ENCODE measurements at places on chromosomes 2 and 18.

- no peak for DNase-seq
These were observed 37.1 kb downstream of the EXOC6B start for GRCh38 chr2:72788756-72789155.

DNA sequence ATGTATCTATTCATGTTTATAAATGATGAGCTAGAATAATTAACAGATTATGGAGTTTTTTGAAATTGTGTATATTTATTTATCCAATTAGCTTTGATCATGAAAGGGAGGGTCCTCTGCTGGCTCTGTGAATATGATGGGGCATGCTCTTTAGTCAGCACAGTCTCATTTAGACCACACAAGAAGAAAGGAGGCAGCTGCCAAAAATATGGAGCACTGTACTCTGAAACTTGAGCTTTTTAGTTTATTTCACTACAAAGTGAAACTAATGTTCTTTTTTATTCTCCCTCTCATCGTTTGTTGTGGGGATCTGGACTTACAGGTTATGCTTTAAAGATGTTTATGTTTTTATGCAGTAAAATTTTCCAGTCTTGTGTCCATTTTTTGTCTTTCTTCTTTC lies 266.9 kb upstream of the GULP1 start:
- no peak for DNase-seq

- peak; percentile 75 for DNase-seq
These were observed 501 bp downstream of the LPIN1 start for GRCh38 chr2:11746807-11747459.

DNA sequence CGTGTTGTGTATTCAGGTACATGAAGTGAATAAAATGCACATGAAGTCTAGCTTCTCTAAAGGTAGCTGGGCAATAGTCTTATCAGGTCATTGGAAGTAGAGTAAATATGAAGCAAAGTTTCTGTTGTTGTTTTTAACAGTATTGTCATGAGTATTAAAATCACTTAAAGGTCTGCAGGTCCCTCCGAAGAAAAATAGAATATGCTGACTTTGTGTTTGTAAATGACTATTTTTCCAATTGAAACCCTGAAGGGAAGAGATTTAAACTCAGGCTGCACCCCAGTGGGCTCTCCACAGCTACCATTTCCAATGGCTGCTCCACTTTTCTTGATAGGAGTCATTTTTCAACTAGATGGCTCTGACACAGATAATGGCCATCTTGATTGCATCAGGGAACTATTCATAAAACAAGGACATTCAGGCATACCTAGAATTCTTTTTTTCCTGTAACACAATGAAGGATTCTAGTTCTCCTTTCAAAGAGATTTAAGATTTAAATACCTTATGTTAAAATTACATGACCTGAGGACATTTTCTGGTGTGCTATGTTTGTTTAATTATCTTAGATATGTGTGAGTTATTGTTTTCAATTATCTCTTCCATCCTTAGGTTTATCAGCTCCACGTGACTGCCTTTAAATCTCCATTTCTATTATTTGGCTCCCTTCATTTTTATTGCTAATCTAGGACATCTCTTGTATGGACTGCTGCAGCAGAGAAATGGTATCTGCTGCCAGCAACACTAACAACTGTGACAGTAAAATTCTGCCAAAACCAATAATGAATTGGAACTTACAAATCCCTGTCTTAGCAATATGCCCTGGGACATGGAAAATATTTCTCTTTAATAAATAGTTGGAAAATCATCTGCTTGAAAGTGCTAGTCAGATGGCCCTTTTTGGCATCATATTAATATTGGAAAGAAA lies 149.2 kb upstream of the NOSTRIN start:
- no peak for DNase-seq

DNA sequence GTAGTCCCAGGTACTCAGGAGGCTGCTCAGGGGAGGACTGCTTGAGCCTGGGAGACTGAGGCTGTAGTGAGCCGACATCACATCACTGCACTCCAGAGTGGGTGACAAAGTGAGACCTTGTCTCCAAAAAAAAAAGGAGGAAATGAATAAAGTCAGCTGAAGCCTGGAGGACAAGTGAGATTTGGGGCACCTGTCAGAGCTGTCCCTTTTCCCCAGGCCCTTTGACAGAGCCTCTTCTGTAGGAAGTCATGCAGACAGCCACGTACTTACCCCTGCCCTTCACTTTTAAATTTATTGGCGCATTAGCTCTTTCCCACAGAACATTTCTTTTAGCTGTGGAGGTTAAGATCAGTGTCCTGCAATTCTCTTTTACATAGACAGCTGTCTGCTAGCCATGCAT lies 151.0 kb upstream of the DNMT3A start:
- no peak for DNase-seq

DNA sequence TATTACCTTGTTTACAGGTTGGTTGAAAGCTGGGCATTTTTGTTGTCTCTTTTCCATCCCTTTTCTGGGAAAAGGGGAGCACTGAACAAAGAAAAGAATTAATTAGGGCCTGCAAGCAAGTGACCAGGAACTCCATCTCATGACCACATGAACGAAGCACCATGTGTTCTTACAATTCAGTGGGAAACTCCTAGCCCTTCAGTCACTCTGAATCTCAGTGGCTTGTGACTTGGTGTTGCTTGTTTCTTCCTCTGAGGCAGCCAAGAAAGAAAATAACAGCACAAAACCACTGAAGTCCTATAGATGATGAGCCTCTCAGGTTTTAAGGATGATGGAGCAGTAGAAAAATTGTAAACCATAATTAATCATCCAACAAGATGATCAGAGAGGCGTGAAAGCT lies 129.1 kb upstream of the CAB39 start:
- DNase-seq: no peak

DNA sequence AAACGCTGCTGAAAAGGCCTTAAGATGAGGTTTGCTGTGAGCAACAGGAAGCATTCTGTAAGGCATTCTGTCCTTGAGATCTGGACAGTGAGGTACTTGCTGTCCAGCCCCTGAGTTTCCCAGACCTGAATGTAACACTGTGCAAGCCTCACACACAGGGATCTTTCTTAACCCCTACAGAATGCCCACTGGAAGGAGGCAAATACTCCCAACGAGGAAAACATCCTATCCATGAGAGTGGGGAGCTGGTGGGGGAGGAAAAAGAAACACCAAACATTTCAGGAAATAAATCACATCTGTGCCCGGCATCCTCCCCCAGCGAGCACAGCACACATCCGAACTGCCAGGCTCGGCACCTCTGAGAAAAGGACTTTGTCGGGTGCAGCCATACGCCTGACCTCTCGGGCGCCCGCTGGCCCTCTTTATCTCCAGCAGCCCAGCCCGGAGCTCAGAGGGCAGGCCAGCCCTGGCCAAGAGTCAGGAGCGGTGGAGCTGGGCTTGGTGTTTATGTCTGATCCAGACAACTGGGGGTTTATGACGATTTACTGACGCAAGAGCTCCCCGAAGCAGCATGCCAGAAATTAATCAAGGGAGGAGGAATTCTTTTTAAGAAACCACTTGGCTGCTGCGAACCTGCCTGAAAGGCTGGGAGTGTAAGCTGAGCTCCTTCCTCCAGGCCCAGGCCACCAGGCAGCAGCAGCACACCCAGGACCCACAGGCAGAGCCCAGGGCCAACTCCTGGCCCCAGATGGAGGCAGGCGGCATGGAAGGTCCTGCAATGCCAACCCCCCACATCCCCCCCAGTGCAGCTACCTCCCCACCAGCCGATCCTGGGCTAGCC lies 72.2 kb downstream of the HDAC4 start:
- DNase-seq: no peak

- DNase-seq: no peak
These were observed 41.2 kb downstream of the GALNT13 start for GRCh38 chr2:153912798-153913396.

DNA sequence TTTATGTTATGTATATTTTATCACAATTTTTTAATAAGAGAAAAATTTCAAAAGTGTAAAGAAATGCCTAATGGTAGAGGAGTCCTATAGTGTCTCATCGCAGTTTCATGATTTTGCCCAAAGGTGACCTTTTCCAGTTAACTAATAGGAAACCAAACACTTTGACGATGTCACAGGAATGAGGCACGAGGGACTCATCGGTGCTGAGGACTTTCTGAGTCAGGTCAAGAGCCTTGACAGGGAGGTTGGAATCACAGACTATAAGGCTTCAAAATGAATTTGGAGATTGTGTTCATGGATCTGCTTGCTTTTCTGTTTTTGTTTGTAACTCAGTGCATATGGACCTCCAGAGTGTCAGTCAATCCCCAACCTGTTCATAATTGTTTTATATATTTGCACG lies 15.1 kb upstream of the RTTN start:
- no peak for DNase-seq

DNA sequence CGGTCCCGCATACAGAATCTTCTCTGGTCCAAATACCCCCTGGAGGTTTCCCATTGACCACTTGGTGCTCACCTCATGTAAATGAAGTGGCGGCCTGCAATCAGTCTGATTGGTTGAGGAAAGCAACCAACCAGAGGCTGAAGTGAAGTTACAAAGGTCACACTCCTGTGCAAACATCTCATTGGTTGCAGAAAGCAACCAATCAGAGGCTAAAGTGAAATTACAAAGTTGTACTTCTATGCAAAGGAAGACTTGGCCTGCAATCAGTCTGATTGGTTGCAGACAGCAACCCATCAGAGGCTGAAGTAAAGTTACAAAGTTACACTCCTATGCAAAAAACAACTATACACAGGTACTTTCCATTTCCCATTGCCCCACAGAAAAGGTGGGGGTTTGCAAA lies 2.5 kb upstream of the SP100 start:
- no peak for DNase-seq

- no peak for DNase-seq
These were observed 182.6 kb downstream of the PLCL1 start for GRCh38 chr2:197986977-197987376.

GRCh38 chr18:39701055-39701783 lies 2135.6 kb upstream of the CELF4 start:
- DNase-seq: no peak

GRCh38 chr2:16129716-16130540 lies 189.6 kb downstream of the MYCN start:
- DNase-seq: no peak

DNA sequence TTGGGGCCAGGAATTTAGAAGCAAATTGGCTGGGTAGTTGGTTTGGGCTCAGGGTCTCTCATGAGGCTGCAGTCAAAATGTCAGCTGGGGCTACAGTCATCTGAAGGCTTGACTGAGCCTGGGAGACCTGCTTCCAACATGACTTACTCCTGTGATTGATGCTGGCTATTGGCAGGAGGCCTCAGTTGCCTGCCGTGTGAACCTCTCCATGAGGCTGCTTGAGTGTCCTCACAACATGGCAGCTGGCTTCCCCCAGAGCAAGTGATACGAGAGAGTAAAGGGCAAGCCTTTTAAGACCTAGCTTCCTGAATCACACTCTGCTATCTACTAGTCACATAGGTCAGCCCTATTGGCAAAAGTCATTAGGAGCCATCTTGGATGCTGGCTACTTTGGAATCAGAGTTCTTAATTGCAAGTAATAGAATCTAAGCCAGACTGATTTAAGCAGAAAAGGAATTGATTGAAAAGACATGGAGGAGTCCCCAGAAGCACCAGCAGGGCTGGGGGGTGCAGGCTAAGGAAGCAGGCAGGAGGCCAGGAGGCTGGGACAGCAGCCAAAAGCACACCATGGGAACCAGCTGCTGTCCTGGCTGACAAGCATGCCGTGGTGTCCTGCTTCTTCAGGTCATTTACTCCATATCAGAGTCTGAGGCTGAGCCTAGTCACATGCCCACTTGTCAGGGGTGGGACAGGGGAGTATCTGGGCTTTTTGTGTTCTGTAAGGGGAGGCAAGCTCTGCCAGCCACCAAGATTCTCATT lies 7.8 kb upstream of the GIGYF2 start:
- DNase-seq: peak; percentile 38

GRCh38 chr18:75066936-75067335 lies 142.0 kb downstream of the PTGR3 start:
- DNase-seq: no peak

DNA sequence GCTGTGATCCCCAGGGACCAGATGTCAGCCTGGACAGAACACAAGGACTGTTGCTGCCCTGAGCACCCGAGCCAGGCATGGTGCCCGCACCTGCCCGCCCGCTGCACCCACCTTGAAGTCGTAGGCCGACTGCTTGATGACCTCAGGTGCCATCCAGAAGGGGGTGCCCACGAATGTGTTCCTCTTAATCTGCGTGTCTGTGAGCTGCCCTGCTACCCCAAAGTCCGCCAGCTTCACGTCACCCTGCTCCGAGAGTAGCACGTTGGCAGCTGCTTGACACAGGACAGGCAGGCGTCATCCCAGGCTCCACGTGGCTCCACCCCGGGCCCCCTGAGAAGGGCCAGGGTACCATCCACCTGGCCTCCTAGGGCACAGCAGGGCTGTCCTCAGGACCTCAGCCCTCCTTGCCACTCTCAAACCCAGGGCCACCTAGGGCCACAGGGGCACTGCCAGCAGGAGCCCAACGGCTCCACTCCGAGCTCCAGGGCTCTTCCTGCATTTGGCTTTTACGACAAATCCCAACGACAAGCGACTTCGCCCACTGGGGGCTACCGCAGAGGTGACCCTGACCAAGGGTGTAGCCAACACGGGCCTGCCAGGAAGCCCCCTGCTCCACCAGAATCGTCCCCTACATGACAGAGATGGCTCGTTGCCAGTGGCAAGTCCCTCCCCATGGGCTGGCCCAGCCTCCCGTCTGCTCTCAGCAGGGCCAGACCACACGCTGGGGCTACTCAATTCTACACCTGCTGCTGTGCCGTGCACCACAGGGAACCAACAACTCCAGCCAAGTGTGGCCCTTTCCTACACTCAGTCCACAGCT lies 9.0 kb downstream of the STK25 start:
- DNase-seq: no peak

- DNase-seq: no peak
These were observed 2.5 kb downstream of the PAX3 start for GRCh38 chr2:222296311-222296741.

- no peak for DNase-seq
These were observed 211.8 kb upstream of the SLC14A2 start for GRCh38 chr18:45403341-45404049.

DNA sequence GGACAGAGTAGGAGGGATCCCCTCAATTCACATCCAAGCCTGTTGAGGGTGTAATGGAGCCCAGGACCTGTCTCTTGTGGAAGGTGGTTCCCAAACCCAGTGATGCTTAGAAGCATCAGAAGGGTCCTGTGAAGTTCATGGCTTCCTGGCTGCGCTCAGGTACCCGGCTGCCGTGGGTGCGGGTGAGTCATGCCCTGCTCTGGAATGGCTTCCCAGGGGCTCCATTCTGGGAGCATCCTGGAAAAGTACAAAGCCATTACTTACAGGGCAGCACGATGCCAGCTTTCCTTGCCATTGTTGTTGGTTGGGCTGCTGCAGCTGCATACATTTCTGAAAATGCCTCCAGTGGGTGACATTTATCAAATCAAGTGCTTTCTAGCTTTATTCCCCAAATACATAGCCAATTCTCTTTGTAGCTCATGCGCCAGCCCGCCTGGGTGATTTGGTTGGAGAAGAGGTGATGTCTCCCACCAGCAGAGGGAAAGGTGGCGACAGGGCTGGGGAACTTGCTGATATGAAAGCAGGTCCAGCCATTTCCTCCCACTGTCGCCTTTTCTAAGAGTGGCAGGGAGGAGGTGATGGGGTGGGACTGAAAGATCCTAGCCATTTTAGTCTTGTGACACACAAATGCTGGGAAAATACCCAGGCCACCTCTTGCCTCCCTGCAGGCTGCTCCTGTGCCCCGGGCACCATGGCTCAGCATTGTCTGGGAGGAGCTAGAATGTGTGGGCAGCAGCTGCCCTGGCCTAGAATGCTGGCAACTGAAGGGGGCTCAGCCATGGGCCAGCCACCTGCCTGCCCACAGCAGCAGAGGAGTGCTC lies 65.9 kb upstream of the HPCAL1 start:
- no peak for DNase-seq

Data from NCI-H2171 (cell line).